ENCODE measurements at places on chromosomes 11 and 22.

DNA sequence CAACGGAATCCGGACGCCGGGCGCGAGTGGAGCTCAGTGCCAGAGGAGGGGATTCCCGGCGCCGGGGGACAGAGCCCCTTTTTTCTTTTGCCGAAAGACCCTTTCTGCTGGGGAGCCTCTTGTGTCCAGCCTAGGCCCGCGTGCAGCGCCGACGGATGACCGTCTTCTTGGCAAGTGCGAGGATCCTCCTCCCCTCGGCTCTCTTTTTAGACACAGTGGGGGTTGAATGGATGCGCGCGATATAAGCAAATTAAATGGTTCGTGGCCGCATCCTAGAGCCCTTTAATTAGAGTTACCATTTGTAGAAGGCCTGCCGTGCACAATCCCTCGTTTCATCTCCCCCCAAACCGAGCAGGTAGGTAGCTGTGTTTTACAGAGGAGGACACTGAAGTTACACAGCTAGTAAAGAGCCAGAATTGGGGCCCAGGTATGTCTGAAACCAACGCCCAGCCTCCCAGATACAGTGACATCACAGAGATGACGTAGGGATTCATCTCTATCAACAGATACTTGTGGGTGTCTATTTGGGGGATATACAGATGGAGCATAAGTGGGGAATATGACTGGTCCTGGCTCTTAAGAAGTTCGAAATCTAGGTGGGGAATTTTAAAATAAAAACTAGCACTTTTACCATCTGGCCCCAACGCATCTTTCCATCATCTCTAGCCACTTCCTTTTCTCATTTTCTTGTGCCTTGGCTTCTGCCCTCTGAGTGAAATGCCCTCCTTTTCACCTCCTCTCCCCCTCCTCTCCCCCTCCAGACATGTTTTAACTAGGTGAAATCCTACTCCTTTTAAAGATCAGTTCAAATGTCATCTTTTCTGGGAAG lies 875 bp downstream of the TCP11L1 start:
- DNase-seq = no peak

DNA sequence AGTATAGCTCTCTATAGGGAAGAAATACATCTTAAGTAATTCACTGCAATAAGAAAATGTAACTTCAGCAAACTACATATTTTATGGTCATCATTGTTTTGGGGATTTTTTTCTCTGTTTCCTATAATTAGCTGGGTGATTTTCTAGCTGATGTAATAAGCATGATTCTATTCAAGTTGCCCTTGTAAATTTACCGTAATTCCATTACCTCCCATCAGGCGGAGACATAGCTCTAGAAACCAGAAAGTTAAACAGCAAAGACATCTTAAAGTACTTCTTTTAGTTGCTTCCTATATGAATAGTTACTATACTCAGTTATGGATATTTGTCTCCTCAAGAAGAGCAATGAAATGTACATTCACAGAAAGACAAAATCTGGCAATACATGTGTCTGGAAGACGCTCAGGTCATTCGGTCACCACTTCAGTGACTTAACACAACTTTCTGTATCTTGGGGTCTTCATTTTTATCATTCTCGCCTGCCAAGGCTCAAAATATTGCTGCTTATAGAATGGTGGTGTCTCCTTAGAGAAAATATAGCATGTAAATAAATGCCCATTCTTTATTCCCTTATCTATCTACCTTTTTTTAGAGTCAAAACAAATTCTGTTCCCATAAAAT lies 239.9 kb upstream of the ZC3H12C start:
- DNase-seq = peak; percentile 70

- no peak for DNase-seq
Measured at GRCh38 chr11:33360642-33361041, 103.5 kb downstream of the HIPK3 start.

- DNase-seq = no peak
Measured at GRCh38 chr22:30731658-30732057, 37.0 kb downstream of the OSBP2 start.
